ENCODE measurements at places on chromosomes 2 and 18.

DNA sequence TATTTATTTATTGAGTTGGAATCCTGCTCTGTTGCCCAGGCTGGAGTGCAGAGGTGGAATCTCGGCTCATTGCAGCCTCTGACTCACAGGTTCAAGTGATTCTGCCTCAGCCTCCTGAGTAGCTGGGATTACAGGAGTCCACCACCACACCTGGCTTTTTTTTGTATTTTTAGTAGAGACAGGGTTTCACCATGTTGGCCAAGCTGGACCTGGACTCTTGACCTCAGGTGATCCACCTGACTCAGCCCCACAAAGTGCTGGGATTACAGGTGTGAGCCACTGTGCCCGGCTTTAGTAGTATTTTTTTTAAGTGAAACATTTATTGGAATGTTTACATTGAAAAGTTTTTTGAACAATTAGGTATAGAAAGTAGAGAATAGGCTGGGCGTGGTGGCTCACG, 23.9 kb downstream of the SLC20A1 start:
- DNase-seq: no peak
- no peak overlapping the region for H3K27ac ChIP-seq
- no peaks in the 10 kb centered on the region for H3K4me1 ChIP-seq

- DNase-seq: no peak
- H3K4me3 ChIP-seq: no peak overlapping the region
- peaks cover 6% of the 10 kb centered on the region for H3K27me3 ChIP-seq
Observed at GRCh38 chr2:242011991-242012764, 142.6 kb downstream of the RTP5 start.

DNA sequence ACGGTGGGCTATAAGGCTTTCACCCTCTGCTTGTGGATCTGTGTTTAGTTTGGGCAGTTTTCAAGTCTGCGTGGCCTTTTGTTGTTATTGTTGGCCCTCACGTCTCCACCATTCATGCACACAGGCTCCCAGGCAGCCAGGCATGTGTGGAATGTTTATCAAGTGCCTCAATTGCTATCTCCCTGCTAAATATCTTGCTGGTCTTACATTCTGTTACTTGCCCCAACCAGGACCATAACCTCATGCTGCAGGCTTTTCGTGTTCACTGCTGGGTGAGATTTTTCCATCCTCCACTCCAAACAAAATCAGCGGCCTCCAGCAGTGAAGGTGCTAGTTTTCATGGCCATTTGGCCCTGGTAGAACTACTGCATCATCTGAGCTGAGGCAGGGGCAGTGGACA, 63.0 kb upstream of the DSC1 start:
- no peak overlapping the region for H3K27ac ChIP-seq
- DNase-seq: no peak
- H3K36me3 ChIP-seq: no peaks in the 10 kb centered on the region

DNA sequence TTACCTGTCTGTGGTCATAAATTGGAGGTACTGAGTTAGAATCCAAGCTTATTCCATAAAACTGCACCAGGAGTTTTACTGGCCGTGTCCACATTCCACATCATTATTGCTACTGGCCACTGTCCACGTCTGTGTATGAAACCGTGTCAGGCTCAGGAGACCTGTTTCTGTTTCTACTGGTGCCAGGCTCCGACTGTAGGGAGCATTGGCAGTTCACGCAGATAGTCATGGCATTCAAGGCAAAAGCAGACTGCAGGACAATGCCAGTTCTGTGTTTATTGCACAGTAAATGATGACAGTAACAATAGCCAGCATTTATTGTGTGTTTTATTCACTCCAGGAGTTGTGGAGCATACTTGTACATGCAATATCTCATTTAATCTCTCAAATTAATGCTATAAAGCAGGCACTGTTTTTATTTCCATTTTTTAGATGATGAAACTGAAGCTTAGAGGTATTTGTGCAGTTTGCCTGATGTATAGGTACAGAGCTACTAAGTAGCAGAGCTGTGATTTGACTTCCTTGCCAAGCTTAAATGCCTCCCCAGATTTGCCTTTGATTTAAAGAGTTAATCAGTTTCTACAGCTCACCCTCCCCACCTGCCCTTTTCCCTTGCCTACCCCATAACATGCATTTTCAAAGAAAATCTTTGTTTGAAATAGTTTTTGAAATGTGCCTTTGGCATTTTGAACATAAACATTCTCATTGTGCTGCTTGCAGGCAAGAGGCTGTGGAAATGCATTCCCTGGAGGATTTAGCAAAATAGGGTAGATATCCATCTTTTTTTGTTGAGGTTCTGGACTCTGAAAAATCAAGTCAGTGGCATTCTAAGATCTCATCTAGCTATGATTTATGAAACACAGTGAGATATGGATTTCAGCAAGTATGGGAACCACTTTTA, 55.5 kb downstream of the MAP4K4 start:
- H3K4me1 ChIP-seq: peaks cover 72% of the 10 kb centered on the region
- H3K4me3 ChIP-seq: peak overlapping the region; percentile 63
- peaks cover 2% of the 10 kb centered on the region for H3K36me3 ChIP-seq
- H3K27me3 ChIP-seq: no peaks in the 10 kb centered on the region

DNA sequence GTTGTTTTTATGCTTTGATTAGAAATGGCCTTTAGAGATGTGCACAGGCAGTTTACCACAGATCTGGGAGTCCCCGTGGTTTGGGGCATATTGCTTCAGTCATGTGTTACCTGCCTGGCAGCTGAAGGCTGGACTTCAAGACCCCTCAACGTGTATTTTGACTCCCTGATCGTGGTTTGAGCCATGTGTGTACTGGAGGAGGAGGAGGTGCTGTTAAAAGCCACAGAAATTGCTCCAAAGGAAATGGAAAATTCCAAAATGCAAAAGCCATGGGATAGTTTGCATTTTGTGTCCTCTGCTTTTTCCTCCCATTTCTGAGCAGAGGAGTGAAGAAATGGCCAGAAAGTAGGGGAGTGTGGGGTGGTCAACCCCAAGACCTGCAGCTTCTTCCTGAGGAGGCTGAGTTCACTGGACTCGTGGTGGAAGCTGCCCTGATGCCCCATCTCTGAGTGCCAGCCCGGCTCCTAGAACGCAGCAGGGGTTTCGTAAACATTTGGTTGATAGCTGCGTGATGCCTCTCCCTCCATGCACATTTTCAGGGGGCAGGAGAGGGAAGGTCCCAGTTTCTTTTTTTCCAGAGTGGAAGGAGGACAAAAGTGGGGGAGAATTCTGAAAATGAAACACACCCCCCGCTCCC, 45.7 kb downstream of the ITGB1BP1 start:
- H3K4me3 ChIP-seq: no peak overlapping the region
- H3K27me3 ChIP-seq: peaks cover 6% of the 10 kb centered on the region
- no peak overlapping the region for H3K27ac ChIP-seq
- peaks cover 6% of the 10 kb centered on the region for H3K4me1 ChIP-seq
- DNase-seq: no peak

GRCh38 chr18:31509571-31509970, 11.6 kb downstream of the DSG2 start:
- H3K4me3 ChIP-seq: no peak overlapping the region
- no peak for DNase-seq
- no peaks in the 10 kb centered on the region for H3K36me3 ChIP-seq
- no peaks in the 10 kb centered on the region for H3K4me1 ChIP-seq

Measured in activated T-cell treated with anti-CD3 and anti-CD28 coated beads, Interleukin-2, amount 50 U/mL, for 72 hours (primary cell).